ENCODE measurements at places on chromosomes 11 and 22.

DNA sequence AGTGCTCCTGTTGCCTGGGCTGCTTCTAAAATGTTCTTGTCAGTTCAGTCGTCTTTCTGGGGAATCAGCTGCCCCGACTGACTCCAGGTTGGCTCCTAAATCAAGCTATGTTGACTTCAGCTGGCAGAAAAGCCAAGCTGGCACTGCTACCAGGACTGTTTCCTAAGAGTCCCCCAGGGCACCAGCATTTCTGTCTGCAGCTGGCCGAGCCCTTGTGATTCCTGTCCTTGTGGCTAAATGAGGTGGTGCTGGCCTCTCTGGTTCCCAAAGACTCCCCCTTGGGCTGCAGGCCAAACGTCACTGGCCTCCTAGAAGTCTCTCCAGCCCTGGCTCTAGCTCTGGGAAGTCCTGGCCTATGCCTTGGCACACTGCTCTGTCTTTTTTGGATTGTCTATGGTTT lies 31.1 kb downstream of the GRAMD1B start:
- DNase-seq: no peak

GRCh38 chr11:27719546-27719925 lies 19.3 kb upstream of the BDNF start:
- DNase-seq: no peak

DNA sequence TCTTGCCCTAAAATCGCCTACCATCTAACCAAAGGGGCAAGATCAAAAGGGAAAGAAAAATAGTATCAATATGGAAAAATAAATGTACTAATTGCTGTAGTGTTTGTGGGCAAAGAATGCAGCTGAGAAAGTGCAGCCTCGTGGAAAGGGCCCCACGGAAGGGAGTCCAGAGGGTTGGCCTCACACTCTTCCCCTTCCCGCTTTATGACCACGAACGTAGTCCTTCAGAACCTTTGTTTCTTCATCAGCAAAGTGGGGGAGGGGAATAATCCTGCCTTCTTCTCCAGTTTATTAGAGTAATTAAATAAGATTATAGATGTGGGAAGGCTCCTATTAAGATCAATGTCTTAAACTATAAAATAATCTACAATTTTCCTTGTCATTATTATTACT lies 41.0 kb downstream of the FLI1 start:
- no peak for DNase-seq

DNA sequence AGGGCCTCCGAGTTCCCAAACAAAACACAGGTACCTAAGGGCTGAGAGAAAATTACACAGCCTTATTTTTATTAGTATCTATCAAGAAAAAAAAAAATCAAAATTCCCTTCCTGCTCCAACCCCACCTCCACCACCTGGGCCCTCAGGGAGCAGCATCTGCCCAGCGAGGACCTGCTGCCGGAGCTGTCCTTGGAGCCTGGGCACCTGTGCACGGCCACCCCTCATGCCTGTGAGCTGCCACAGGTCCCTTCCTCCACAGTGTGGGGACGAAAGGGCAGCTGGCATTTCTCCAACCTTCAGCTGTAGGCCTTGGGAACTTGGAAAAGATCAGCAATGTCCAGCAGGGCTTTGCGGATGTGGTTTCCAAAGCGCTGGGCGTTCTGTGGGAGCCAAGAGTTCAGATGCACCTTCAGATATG lies 6.3 kb upstream of the SYCE3 start:
- peak; percentile 33 for DNase-seq

- peak; percentile 17 for DNase-seq
Observed at GRCh38 chr11:125410091-125410490, 86.0 kb downstream of the FEZ1 start.
